Bronchus fibroblast of lung (primary cell): ENCODE measurements at places on chromosomes 16 and 17. TPM values are rescaled to one million over a fixed set of nuclear protein-coding genes. Genes with fewer than 3 reads are reported as not detected.

CYGB gene
- 15.8 and 16.1 TPM in 2 replicates for total RNA-seq

ZNF23 gene
- total RNA-seq, result 5.4 and 5.5 TPM in 2 replicates

SGCA gene
- 0.15 TPM in 1 of 2 replicates, not detected in the other for total RNA-seq

RAB40C gene
- total RNA-seq, result 18.1 and 22.2 TPM in 2 replicates

ZNF594 gene
- 4.9 and 5.4 TPM in 2 replicates for total RNA-seq

ACE gene
- 0.89 and 1.0 TPM in 2 replicates for total RNA-seq

SMARCE1 gene
- 68.8 and 74.8 TPM in 2 replicates for total RNA-seq
